ENCODE measurements at places on chromosomes 4 and X.

GRCh38 chr4:139245590-139245989 is 34.4 kb downstream of the MGARP start:
- DNase-seq, result no peak

DNA sequence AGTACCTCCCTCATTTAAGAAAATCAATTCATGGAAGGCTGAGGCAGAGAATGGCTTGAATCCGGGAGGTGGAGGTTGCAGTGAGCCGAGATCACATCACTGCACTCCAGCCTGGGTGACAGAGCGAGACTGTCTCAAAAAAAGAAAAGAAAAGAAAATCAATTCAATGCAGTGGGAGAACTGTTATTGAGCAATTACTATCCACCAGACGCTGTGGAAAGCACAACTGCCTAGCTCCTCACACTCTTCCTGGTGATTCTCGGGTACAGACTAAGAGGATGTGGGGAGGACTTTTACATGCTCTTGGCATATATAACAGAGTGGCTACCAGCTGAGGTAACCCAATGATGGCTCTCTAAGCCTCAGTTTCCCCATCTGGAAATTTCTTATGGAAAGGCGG is 2.7 kb upstream of the TMSB4X start:
- no peak for DNase-seq

GRCh38 chr4:24965627-24966026 is 52.8 kb upstream of the CCDC149 start:
- DNase-seq, result no peak

- DNase-seq, result no peak
Measured at GRCh38 chr4:68342134-68342533, 7.8 kb downstream of the YTHDC1 start.

DNA sequence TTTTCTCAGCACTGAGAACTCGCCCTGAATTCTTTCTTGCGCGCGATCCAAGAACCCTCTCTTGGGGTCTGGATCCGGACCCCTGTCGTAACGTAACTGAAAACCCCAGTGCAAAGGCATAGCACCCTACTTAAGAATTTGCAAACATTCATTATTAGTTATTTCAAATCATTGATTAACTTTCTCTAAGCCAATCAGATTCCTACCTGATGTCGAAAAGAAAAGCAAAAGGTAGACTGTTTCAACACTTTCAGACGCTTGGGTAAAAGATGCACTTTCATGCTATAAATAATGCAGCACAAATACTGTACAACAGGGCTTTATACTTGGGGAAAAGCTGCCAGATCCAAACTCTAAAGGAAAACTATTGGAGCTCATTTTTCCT is 817 bp upstream of the WDR19 start:
- no peak for DNase-seq

GRCh38 chr4:84498203-84498934 is 723 bp downstream of the NKX6-1 start:
- no peak for DNase-seq

GRCh38 chrX:2676794-2677675 is 14.1 kb upstream of the CD99 start:
- no peak for DNase-seq

GRCh38 chrX:100615005-100615404 is 21.6 kb downstream of the TSPAN6 start:
- DNase-seq, result no peak
